ENCODE measurements at places on chromosomes 4 and X.

DNA sequence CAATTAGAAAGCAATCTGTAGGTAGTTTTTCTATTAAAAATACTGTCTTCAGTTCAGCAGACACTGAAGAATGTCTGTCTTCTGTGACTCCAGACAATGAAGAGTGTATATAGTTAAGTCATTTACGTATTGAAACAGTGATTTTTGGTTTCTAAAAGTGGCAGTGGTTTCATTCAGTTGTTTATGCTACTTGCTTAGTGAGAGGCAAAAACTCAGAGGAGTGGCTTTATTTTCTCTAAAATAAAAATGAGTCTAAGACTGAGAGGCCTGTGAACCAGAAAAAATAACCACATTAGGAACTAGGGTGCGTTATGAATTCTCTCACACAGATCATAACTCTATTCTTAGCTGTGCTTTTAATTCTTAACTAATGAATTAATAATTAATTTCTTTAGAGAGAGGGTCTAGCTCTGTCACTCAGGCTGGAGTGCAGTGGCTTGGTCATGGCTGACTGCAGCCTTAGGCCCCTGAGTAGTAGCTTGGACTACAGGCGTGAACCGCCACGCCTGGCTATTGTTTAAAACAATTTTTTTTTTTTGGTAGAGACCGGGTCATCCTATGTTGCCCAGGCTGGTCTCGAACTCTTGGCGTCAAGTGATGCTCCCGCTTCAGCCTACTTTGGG is 31.4 kb downstream of the FREM3 start:
- DNase-seq, result no peak

DNA sequence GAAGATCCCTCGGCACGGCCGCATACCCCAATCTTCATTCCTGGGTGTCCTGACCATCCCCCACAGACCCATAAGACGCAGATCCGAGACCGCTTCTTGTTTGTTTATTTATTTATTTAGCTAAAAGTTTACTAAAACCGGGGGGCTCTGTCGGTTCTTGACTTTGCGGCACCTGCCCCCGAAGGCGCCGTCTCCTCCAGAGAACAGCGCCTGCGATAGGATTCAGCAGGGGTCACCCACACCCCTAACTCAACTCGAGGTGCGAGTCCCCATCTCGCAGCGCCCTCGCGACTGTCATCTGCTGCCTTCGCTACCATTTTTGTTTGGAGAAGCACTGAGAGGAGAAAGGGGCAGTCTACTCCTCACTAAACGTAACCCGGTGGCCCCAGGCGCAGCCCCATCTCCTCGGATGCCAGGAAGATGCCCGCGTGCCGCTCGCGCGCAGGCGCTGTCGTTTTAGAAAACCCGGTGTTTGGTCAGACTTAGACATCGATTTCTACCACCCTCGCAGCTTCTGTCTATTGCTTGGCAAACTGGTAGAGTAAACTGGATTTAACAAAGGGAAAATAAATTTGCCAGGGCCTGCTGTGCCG is 18.9 kb upstream of the GPR101 start:
- DNase-seq, result no peak

DNA sequence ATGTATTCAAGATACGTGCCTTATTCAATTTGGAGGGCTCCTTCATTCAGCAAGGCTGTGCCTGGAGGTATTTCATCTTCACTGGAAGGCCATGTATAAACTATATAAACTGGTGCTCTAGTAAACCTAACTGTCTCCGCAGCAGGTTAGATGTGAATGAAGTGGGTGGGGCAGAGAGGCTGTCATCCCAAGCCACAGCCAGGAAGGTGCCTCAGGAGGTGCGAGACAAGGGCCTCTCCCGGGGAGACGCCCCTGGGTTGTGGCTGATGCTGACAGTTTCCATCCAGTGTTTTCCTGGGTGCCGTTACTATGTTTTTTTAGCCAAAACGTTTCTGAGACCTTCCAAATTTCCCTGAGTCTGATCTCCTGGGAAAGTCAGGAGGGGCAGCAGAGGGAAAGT is 221.5 kb upstream of the RPL34 start:
- no peak for DNase-seq

- no peak for DNase-seq
Measured at GRCh38 chrX:40406330-40406859, 174.4 kb upstream of the ATP6AP2 start.

DNA sequence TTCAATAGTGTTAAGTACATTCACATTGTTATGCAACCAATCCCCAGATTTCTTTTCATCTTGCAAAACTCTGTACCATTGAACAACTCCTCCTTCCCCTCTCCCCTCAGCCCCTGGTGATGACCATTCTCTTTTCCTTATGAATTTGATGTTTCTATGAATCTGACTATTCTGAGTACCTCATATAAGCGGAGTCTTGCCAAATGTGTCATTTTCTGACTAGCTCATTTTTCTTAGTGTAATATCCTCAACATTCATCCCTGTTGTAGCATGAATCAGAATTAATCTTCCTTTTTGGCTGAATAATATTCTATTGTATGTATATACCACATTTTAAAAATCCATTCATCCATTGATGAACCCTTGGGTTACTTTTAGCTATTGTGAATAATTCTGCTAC is 34.0 kb downstream of the SMIM20 start:
- DNase-seq, result no peak

GRCh38 chr4:159447296-159447695 is 344.4 kb downstream of the RAPGEF2 start:
- no peak for DNase-seq

- peak; percentile 70 for DNase-seq
Measured at GRCh38 chrX:107672955-107673378, 44.7 kb downstream of the PRPS1 start.

DNA sequence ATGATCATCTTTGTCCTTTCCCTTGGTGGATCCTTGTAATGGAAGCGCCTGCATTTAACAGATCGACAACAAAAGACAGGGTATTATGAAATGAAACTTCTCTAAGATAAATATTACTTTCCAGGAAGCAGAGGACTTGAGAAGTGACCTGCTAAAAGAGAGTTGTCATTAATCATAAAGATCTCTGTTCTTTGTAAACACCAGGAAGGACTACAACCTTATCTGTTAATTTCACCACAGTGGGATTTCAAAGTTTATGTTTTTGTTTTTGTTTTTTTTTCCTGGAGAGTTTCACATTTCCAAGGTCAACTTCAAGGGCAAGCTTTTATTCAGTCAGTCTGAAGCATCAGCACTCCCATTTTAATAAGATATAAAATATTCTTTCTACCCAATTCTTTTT is 170.9 kb downstream of the RCHY1 start:
- DNase-seq, result no peak

GRCh38 chr4:10697086-10697485 is 12.5 kb upstream of the CLNK start:
- DNase-seq, result no peak

- no peak for DNase-seq
Measured at GRCh38 chr4:141797966-141798365, 161.6 kb downstream of the IL15 start.

GRCh38 chr4:82610041-82610440 is 48.3 kb upstream of the TMEM150C start:
- DNase-seq, result no peak

- DNase-seq, result no peak
Measured at GRCh38 chrX:88982933-88983332, 235.9 kb downstream of the CPXCR1 start.

DNA sequence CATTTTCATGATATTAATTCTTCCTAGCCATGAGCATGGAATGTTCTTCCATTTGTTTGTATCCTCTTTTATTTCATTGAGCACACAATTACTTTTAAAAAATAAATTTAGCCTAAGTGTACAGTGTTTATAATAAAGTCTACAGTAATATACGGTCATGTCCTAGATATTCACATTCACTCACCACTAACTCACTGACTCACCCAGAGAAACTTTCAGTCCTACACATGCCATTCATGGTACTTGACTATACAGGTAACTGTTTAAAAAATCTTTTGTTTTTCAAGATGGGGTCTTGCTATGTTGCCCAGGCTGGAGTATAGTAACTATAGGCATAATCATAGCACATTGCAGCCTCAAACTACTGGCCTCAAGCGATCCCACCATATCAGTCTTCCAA is 348.1 kb downstream of the RAPGEF2 start:
- no peak for DNase-seq

GRCh38 chrX:63585936-63586335 is 199.1 kb downstream of the ARHGEF9 start:
- no peak for DNase-seq

GRCh38 chr4:64417974-64418373 is 8.7 kb upstream of the TECRL start:
- DNase-seq, result peak; percentile 66

- DNase-seq, result no peak
Measured at GRCh38 chr4:114229706-114230105, 250.3 kb upstream of the ARSJ start.

DNA sequence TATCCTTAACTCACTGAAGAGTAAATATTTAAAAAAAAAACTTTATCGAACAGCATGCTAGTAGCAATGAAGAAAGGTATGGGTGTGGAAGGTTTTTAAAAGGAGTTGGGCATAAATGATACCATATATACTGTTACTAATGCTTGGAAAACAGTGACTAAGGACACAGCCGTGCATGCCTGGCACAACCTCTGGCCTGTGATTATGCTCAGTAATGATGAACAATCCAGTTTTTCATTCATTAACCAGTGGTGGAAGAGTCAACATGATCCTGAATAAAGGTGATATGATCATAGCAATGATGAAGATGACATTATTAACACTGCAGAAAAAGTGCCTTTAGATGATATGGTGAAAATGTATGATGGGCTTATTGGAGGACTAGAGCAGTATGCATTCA is 43.9 kb upstream of the GPR50 start:
- no peak for DNase-seq

- DNase-seq, result no peak
Measured at GRCh38 chr4:184011826-184012380, 106.8 kb downstream of the STOX2 start.

- DNase-seq, result no peak
Measured at GRCh38 chr4:103074744-103075434, 1.7 kb downstream of the SLC9B2 start.

GRCh38 chr4:109990261-109991257 is 77.9 kb downstream of the EGF start:
- no peak for DNase-seq

- DNase-seq, result no peak
Measured at GRCh38 chr4:1939664-1940509, 68.7 kb downstream of the NSD2 start.

DNA sequence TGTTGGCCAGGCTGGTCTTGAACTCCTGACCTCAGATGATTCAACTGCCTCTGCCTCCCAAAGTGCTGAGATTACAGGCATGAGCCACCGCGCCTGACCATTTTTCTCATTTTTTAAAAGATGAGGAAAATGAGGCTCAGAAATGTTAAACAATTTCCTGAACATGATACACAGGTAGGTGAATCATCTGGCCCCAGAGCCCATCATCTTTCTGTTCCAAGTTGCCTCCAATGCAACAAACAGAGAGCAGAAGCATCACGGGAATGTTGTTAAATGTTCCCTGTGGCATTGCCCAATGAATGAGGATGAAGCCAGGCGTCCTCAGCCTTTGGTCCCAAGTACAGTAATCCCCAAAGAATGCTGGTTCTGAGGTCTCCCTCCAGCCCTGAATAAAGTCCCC is 31.3 kb upstream of the ANXA5 start:
- no peak for DNase-seq

- no peak for DNase-seq
Measured at GRCh38 chr4:62051332-62051731, 851.2 kb downstream of the ADGRL3 start.

DNA sequence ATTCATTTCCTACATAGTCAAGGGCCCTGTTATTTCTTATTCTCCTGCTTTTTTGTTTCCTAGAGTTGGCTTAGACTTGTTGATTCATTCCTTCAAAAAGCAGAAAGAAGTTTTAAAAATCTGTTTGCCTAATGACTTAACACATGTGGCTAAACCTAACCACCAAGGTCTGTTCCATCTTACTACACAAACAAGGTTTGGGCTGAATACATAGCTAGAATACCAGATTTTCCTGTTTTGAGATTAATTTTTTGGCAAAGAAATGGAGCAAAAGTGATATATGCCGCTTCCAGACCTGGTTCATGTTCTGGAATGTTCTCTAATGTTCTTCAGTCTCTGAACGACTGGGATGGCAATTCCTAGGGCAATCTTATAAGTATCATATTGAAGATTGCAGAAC is 7.4 kb upstream of the CAMK2D start:
- DNase-seq, result no peak

- peak; percentile 39 for DNase-seq
Measured at GRCh38 chr4:73068491-73069337, 802 bp downstream of the COX18 start.

GRCh38 chr4:122221322-122221721 is 69.2 kb downstream of the BLTP1 start:
- no peak for DNase-seq

DNA sequence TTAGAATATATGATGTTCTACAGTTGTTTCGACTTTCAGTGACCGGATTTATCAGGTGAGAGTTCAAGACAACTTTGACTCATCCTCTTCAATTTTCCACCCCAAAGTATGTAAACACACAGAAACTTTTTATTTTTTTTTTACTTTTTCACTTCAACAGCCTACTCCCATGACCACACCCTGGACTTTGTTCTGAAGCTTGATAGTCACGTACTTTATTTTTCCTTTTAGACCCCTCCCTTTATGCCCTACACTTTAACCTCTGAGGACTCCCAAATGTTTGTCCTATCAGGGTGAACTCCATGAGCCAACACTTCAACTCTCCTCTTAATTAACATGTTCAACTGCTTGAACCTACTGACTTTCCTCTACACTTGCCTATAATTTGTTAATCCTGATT is 2.5 kb upstream of the DDX60 start:
- no peak for DNase-seq

DNA sequence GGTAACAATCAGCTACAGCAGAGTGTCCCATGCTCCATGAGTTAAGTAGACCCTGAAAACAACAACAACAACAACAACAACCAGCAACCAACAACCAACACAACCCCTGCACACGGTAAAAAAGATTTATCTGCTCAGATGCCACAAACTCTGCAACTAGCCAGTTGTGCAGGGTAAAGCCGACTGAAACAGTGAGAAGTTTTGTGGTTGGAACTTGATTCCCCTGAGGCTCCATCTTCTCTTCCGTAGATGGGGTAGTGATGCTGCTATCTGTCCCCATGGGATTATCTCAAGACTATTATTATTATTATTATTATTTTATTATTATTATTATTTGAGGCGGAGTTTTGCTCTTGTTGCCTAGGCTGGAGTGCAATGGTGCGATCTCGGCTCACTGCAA is 50.6 kb upstream of the RAPGEF2 start:
- no peak for DNase-seq

DNA sequence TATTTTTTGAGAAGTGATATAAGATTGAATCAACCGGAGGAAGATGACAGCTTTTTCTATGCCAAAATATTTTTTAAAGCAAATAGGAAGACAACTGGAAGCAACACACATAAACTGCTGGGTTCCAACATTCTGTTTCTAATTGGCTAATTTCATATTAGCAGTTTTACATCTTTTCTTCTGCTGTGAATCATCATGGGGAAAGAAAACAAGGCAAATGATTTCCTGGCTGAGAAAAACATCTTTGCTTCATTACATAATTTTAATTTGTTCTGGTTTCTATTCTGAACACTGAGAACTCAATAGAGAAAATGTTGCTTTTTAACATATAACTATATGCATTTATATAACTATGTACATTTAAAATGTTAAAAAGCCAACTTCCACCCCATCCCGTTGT is 2518.5 kb downstream of the ARAP2 start:
- no peak for DNase-seq

GRCh38 chr4:94419549-94419948 is 32.2 kb upstream of the PDLIM5 start:
- no peak for DNase-seq

GRCh38 chrX:129693354-129693753 is 38.6 kb upstream of the APLN start:
- no peak for DNase-seq
